ENCODE measurements at places on chromosomes 2 and 18. TPM values are rescaled to one million over a fixed set of nuclear protein-coding genes. Genes with fewer than 3 reads are reported as not detected.

The ITGB6 gene
- total RNA-seq, result not detected

DNA sequence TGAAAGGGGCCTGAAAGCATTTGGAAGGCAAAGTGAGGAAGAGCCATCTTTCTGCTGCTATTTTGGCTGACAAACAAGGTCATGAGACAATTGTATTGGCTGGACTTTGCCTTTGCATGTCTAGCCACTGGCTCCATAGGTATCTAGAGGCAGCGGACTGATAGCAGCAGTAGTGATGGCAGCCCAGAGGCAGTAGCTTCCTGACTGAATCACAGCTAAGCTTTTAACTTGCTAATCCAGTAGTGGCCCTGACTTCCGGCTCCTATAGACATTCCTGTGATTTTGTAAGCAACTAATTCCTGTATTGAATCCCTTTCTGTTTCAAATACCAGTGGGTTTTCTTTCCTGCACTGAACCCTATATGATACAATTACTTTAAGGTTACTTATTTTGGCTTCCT is 69.8 kb upstream of the PDE1A start:
- H3K4me3 ChIP-seq, result no peak overlapping the region
- H3K36me3 ChIP-seq, result no peaks in the 10 kb centered on the region
- no peaks in the 10 kb centered on the region for H3K4me1 ChIP-seq
- peaks cover 2% of the 10 kb centered on the region for H3K27me3 ChIP-seq
- H3K27ac ChIP-seq, result no peak overlapping the region
- DNase-seq, result no peak

The CXCR2 gene
- total RNA-seq, result 0.14 TPM

DNA sequence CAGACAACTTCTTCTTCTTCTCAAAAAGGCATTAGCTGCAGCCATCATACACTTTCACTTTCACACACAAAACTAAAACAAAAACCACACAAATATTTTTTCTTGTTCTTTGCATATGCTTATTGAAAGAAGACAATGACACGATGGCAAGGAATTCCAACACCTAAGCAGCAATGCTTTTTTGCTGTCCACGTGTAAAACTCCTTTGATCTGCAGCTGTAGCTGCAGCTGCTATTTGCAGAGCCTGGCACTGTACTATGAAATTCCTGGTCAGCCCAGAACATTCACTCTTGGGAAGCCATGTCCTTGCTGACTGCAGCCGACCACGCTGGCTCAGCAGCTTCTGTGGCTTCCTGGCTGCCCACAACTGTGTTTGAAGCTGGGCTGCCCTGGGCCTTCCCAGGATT is 316.2 kb downstream of the CDH2 start:
- no peak overlapping the region for H3K4me3 ChIP-seq
- no peaks in the 10 kb centered on the region for H3K36me3 ChIP-seq
- H3K27me3 ChIP-seq, result no peaks in the 10 kb centered on the region
- H3K4me1 ChIP-seq, result no peaks in the 10 kb centered on the region
- no peak for DNase-seq

The FAM124B gene
- total RNA-seq, result 0.58 TPM

DNA sequence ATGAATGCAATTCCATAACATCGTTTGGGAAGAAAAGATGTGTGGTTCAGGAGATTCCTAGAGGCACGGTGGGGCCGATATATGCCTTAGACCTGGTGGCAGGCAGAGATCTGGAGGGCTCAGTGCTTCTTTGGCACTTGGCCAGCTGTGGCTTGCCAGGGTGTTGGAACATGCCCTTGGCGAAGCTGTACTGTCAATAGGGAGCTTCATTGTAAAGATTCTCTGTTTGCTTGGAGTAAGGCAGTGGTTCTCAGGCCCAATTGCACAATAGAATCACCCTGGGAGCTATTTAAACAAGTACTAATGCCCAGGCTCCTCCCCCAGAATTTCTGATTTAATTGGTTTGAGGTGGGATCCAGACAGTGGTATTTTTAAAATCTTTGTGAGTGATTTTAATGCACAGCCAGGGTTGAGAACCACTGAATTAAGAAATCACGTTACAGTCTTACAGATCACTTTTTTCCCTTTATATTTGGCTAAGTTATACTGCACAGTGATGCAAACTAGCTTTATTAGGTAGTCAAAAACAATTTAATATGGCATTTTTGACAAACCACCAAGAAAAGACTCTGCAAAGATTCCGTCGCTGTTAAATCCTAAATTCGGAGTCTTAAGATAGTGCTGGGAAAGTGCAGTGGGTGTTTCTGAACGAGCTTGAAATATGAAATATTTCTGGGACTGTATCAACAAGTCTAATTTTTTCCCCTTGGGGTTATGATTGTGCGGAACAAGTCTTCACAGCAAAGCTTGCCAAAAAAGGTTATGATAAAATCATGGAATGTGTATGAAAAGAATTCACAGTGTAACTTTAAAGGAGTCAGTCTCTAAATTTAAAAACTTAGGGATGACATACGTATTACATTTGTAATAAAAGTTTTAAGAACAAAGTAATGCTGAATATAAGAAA is 78.0 kb downstream of the CRIM1 start:
- no peak overlapping the region for H3K27ac ChIP-seq
- H3K4me1 ChIP-seq, result no peaks in the 10 kb centered on the region
- H3K36me3 ChIP-seq, result no peaks in the 10 kb centered on the region
- H3K4me3 ChIP-seq, result no peak overlapping the region
- H3K27me3 ChIP-seq, result no peaks in the 10 kb centered on the region

The GALR1 gene
- not detected for total RNA-seq

The ABHD1 gene
- 0.65 TPM for total RNA-seq

- no peak overlapping the region for H3K27ac ChIP-seq
- no peak overlapping the region for H3K4me3 ChIP-seq
- no peak for DNase-seq
Measured at GRCh38 chr18:62069556-62069955, 117.3 kb downstream of the PIGN start.

The CREG2 gene
- total RNA-seq, result not detected

The SULT1C2 gene
- not detected for total RNA-seq

The SERPINB10 gene
- not detected for total RNA-seq

GRCh38 chr2:175792199-175792598 is 209.9 kb downstream of the LNPK start:
- no peaks in the 10 kb centered on the region for H3K4me1 ChIP-seq
- peaks cover 5% of the 10 kb centered on the region for H3K27me3 ChIP-seq
- H3K36me3 ChIP-seq, result no peaks in the 10 kb centered on the region
- H3K4me3 ChIP-seq, result no peak overlapping the region
- no peak overlapping the region for H3K27ac ChIP-seq
- DNase-seq, result no peak

The UGT1A5 gene
- total RNA-seq, result not detected

DNA sequence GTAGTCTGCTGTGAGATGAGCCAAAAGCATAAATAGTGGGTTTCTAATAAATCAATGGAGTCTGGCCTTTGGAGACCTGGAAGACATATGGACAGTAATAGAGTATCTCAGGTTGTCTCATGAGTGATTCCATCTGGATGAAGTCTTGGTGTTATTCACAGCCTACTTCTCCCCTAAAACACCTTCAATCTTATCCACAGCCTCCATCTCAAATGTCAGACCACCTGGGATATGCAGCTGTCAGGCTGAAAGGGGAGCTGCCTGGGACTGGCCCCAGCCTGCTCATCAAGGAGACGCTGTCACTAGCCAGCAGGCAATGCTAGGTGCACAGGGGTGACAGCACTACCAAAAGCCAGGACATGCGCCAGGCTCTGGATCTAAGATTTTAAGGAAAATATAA is 684.0 kb upstream of the ZEB2 start:
- DNase-seq, result no peak
- H3K27ac ChIP-seq, result no peak overlapping the region
- no peak overlapping the region for H3K4me3 ChIP-seq
- peaks cover 2% of the 10 kb centered on the region for H3K27me3 ChIP-seq
- no peaks in the 10 kb centered on the region for H3K4me1 ChIP-seq

The ADCYAP1 gene
- not detected for total RNA-seq

GRCh38 chr2:101364878-101365277 is 22.4 kb downstream of the CREG2 start:
- peaks cover 25% of the 10 kb centered on the region for H3K4me1 ChIP-seq
- H3K4me3 ChIP-seq, result no peak overlapping the region
- no peaks in the 10 kb centered on the region for H3K36me3 ChIP-seq
- DNase-seq, result no peak
- H3K27ac ChIP-seq, result no peak overlapping the region
- H3K27me3 ChIP-seq, result no peaks in the 10 kb centered on the region

DNA sequence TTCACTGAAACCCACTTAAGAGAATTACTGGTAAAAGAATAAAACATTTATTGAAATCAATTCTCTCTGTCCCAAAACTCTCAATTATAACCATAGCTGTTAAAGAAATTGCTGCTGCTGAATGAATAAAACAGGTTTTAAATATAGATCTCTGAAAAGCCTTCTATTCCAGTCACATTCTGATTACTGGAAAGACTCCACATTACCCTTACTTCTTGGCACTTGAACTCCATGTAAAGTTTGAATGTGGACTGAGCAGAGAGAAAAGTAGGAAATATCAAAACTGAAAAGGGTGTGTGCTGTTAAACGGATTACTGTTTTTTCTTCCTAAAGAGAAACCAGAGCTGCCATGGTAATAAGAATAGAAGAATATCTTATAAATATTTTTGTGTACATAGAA is 655.3 kb upstream of the SETBP1 start:
- H3K4me1 ChIP-seq, result no peaks in the 10 kb centered on the region
- no peaks in the 10 kb centered on the region for H3K36me3 ChIP-seq
- H3K27ac ChIP-seq, result no peak overlapping the region
- DNase-seq, result no peak
- no peaks in the 10 kb centered on the region for H3K27me3 ChIP-seq
- no peak overlapping the region for H3K4me3 ChIP-seq

DNA sequence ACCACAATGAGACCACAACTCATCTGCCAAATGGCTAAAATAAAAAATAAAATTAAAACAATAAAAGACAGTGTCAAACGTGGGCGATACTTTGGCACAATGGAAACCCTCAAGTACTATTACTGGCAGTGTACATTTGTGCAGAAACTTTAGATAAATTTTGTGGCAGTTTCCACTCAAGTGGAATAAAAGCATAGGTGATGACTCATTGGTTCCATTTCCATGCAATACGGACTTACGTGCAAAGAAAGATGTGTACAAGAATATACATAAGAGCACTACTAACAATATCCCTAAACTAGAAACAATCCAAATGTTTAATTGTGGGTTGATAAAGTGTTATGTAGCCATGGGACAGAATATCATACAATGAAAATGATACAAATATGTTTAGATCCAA is 259.0 kb upstream of the HNMT start:
- H3K27me3 ChIP-seq, result no peaks in the 10 kb centered on the region
- H3K36me3 ChIP-seq, result no peaks in the 10 kb centered on the region
- H3K4me3 ChIP-seq, result no peak overlapping the region
- H3K4me1 ChIP-seq, result no peaks in the 10 kb centered on the region
- DNase-seq, result no peak
- no peak overlapping the region for H3K27ac ChIP-seq

The LRRTM4 gene
- not detected for total RNA-seq

GRCh38 chr2:85130407-85130806 is 2.8 kb upstream of the TCF7L1 start:
- H3K36me3 ChIP-seq, result no peaks in the 10 kb centered on the region
- peaks cover 40% of the 10 kb centered on the region for H3K27me3 ChIP-seq
- peaks cover 9% of the 10 kb centered on the region for H3K4me1 ChIP-seq
- no peak overlapping the region for H3K27ac ChIP-seq

The RAD51AP2 gene
- not detected for total RNA-seq

The SETBP1 gene
- 6.6 TPM for total RNA-seq

The TMEM163 gene
- 0.11 TPM for total RNA-seq

DNA sequence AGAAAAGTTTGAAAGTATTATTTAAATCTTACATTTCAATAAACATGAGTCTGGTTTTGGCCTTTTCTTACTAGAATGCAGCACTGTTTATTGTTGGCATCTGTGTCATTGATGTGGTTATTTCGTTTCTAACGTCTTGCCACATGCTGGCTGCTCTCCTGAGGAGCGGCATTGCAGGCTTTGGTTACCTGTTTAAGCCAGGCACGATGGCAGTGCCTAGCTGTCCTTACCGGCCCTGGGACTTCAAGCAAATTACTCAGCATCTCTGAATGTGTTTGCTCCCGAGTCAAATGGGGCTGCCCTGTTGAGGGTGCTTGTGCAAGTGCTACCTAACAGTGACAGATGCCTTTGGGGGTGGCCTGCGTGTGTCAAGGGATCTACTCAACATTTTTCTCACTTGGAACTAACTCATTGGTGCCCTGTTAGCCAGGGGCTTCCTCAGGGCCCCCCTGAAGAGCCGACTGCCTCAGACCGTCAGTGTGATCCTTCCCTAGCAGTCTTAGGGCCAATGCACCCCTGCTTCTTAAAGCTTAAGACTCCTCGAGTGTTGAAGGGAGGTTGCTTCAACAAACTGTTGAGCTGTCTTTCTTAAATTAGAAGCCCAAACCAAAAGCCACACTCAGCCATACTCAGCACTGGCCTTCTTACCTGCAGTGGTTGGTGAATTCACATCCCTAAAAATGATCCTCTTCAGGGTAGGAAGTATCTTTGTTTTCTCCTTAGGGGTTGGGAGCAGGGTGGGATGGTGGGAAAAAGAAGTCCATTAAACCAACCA is 151.5 kb downstream of the NCK2 start:
- H3K4me1 ChIP-seq, result peaks cover 37% of the 10 kb centered on the region
- H3K36me3 ChIP-seq, result peaks cover 70% of the 10 kb centered on the region
- H3K27ac ChIP-seq, result peak overlapping the region; percentile 31
- DNase-seq, result peak; percentile 36
- H3K27me3 ChIP-seq, result no peaks in the 10 kb centered on the region
- H3K4me3 ChIP-seq, result no peak overlapping the region

The GLB1L gene
- total RNA-seq, result 4.2 TPM

- no peak overlapping the region for H3K4me3 ChIP-seq
- DNase-seq, result peak; percentile 64
- H3K27me3 ChIP-seq, result peaks cover 9% of the 10 kb centered on the region
- no peaks in the 10 kb centered on the region for H3K36me3 ChIP-seq
- H3K27ac ChIP-seq, result no peak overlapping the region
Measured at GRCh38 chr2:128734521-128735295, 416.0 kb upstream of the HS6ST1 start.

The CCDC74B gene
- 3.2 TPM for total RNA-seq

DNA sequence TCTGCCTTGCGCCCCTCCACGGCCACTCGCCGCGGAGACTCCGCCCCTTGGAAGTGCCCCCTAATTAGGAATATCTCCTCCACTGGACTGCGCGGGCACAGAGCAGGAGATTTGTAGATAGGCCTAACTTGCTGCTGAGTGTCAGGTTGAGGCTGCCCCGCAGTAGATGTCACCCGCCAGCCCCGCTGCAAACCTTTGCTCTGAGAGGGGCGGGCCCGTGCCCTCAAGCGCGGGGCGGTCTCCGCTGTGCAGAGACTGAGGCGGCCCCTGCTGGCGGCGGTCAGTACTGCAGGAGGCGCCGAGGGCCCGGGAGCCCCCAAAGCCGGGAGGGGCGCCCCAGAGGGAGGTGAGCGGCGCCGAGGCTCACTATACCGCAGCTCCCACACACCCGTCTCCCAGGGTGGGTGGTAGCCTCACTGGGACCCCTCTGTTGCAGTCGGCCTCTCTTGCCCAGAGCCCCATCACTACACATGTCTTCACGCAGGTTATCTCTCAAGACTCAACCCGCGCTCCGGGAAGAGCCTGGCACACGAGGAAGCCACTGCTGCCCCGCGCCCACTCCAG is 2.9 kb upstream of the NEURL3 start:
- peak; percentile 94 for DNase-seq
- peak overlapping the region; percentile 65 for H3K4me3 ChIP-seq
- peak overlapping the region; percentile 43 for H3K27ac ChIP-seq
- peaks cover 12% of the 10 kb centered on the region for H3K27me3 ChIP-seq

- no peak overlapping the region for H3K4me3 ChIP-seq
- H3K4me1 ChIP-seq, result no peaks in the 10 kb centered on the region
- peaks cover 3% of the 10 kb centered on the region for H3K27me3 ChIP-seq
- no peaks in the 10 kb centered on the region for H3K36me3 ChIP-seq
- no peak overlapping the region for H3K27ac ChIP-seq
Measured at GRCh38 chr2:94984964-94985575, 40.4 kb upstream of the MAL start.

Measured in activated CD4-positive, alpha-beta T cell treated with anti-CD3 and anti-CD28 coated beads for 36 hours (primary cell).